ENCODE measurements at places on chromosomes 12 and 14.
A peak's percentile ranks its signal among the peaks of the same experiment; 100 is the strongest.

GRCh38 chr12:77549383-77550128 lies 281.1 kb upstream of the NAV3 start:
- peaks cover 19% of the 10 kb centered on the region for H3K27me3 ChIP-seq
- H3K4me1 ChIP-seq = no peaks in the 10 kb centered on the region
- H3K4me3 ChIP-seq = no peak overlapping the region
- H3K27ac ChIP-seq = no peak overlapping the region
- no peak for DNase-seq

DNA sequence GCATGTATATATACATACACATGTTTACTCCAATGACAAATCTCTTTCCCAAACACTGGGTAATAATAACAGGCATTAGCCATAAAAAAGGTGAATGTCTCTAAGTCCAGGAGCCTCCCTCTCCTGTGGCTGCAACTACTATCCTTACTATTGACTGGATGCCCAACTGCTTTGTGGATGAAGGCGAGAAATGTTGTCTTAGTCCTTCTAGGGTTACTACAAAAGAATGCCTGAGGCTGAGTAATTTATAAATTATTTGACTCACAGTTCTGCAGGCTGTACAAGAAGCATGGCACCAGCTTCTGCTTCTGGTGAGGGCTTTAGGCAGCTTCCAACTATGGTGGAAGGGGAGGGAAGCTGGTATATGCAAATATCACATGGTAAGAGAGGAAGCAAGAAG lies 366.0 kb upstream of the DDHD1 start:
- H3K27me3 ChIP-seq = no peaks in the 10 kb centered on the region
- H3K4me3 ChIP-seq = no peak overlapping the region
- H3K4me1 ChIP-seq = peaks cover 13% of the 10 kb centered on the region
- no peak for DNase-seq

- no peak overlapping the region for H3K4me3 ChIP-seq
- peaks cover 44% of the 10 kb centered on the region for H3K36me3 ChIP-seq
- peak overlapping the region; percentile 82 for H3K27ac ChIP-seq
- peaks cover 56% of the 10 kb centered on the region for H3K4me1 ChIP-seq
- no peaks in the 10 kb centered on the region for H3K27me3 ChIP-seq
These were observed 225.6 kb downstream of the PPM1H start for GRCh38 chr12:62709311-62709710.

GRCh38 chr14:76993752-76994151 lies 34.8 kb downstream of the IRF2BPL start:
- no peaks in the 10 kb centered on the region for H3K4me1 ChIP-seq
- H3K27ac ChIP-seq = no peak overlapping the region

- no peak overlapping the region for H3K4me3 ChIP-seq
- peaks cover 39% of the 10 kb centered on the region for H3K27me3 ChIP-seq
- H3K4me1 ChIP-seq = no peaks in the 10 kb centered on the region
- no peaks in the 10 kb centered on the region for H3K36me3 ChIP-seq
- no peak for DNase-seq
These were observed 47.3 kb downstream of the RPS29 start for GRCh38 chr14:49538852-49539251.
